Mammary epithelial cell (primary cell): ENCODE measurements at places on chromosomes 1 and 21. TPM values are rescaled to one million over a fixed set of nuclear protein-coding genes. Genes with fewer than 3 reads are reported as not detected.

ARV1 gene
- 19.5 and 22.4 TPM in 2 replicates for total RNA-seq

FCER1G gene
- 0.50 TPM for total RNA-seq

GPA33 gene
- total RNA-seq, result not detected in 2 replicates

RUNX3 gene
- total RNA-seq, result 2.8 TPM

KRTAP7-1 gene
- total RNA-seq, result not detected in 2 replicates

ANGEL2 gene
- 38.3 TPM for total RNA-seq

S100A12 gene
- 0.66 TPM in 1 of 2 replicates, not detected in the other for total RNA-seq

OR2G6 gene
- not detected in 2 replicates for total RNA-seq

KCNK2 gene
- total RNA-seq, result not detected in 2 replicates

EFNA3 gene
- total RNA-seq, result 2.2 TPM

U2AF1 gene
- 22.7 and 29.7 TPM in 2 replicates for total RNA-seq

GCLM gene
- total RNA-seq, result 49.5 and 96.5 TPM in 2 replicates

ADSS2 gene
- 40.8 and 47.6 TPM in 2 replicates for total RNA-seq

LMOD1 gene
- total RNA-seq, result 29.5 TPM

LY9 gene
- not detected for total RNA-seq

THAP3 gene
- total RNA-seq, result 7.2 TPM
